ENCODE measurements at places on chromosomes 3 and 15. TPM values are rescaled to one million over a fixed set of nuclear protein-coding genes. Genes with fewer than 3 reads are reported as not detected.
A peak's percentile ranks its signal among the peaks of the same experiment; 100 is the strongest.

The CXCR6 gene
- total RNA-seq = not detected

The ATP8B4 gene
- total RNA-seq = 0.18 TPM

The MYL3 gene
- total RNA-seq = not detected

The OXNAD1 gene
- total RNA-seq = 17.4 TPM

The TTLL13 gene
- 0.19 TPM for total RNA-seq

The PARP14 gene
- 6.6 TPM for total RNA-seq

The GOLGB1 gene
- 31.4 TPM for total RNA-seq

GRCh38 chr15:47971637-47972036 is 149.2 kb upstream of the SLC24A5 start:
- no peak for DNase-seq

- no peak for DNase-seq
Measured at GRCh38 chr15:44315126-44315525, 26.6 kb downstream of the GOLM2 start.

GRCh38 chr3:151106311-151106710 is 20.8 kb downstream of the MED12L start:
- no peak for DNase-seq

- DNase-seq = no peak
Measured at GRCh38 chr3:10817506-10817905, 1.5 kb downstream of the SLC6A11 start.

DNA sequence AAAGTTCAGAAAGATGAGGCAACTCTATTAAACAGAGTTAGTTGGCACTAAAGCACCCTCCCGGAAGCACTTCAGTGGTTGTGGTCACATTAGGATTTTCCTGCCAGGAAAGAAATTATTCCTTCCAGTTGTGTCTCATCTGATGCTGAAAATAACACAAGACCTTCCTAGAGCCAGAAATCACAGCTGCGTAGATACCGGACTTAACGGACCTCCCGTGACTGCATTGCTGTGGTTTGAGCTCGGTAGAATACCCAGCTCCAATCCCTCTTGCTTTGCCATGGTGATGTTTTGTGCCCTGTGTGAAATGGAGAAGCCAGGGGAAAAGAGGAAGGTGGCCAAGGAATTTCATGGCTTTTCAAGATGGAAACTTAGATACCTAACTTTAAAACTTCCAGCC is 215.0 kb upstream of the IGF1R start:
- DNase-seq = no peak

- no peak for DNase-seq
Measured at GRCh38 chr3:108713816-108714215, 43.4 kb downstream of the RETNLB start.

DNA sequence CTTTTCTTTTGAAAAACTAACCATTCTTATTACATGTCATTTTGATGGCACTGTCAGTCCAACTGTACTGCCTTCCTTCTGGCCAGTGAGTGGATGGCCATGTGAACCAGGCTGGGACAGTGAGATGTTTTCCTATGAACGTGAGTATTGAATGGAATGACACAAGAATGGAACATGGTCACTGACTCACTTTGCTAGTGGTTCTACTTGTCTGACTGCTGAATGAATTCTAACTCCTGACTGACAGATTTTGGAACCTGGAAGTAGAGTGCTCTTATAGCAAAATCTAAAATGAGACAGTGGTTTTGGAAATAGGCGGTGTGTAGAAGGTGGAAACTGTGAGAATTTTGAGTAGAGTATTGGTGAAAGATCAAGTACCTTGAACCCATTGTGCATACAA is 606.9 kb upstream of the KCNMB2 start:
- no peak for DNase-seq

DNA sequence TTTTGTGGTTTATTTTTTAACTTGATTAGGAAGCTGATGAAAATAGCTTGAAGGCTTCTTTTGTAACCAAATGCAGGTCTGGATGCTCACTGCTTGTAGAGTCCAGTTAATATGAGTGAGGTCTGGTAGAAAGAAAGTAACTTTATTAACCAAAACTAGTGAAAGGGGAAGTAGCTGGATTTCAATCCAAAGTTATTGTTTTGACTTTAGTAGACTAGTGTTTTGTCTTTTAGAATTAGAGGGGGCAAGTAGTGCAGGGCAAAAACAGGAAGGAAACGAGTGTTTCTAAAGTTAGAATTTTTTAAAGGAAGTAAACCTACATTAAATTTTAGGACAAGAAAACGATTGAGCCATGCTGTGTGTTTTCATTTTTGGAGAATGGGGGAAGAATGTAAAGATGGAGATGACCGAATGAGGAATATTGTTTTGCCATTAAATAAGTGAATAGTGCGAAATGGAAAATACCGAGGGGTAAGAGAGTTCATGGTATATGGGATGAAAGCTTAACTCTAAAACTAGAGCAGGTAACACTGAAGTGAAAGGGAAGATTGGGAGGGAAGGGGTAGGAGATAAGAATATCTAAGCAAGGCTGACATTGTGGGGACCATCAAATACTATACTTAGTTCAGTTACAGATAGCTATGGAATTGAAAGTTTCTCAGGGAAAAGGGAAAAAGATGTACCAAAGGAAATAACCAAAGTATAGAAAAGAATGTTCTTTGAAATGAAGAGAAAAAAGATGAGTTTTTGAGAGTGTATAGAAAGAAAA is 40.0 kb downstream of the USP3 start:
- no peak for DNase-seq

DNA sequence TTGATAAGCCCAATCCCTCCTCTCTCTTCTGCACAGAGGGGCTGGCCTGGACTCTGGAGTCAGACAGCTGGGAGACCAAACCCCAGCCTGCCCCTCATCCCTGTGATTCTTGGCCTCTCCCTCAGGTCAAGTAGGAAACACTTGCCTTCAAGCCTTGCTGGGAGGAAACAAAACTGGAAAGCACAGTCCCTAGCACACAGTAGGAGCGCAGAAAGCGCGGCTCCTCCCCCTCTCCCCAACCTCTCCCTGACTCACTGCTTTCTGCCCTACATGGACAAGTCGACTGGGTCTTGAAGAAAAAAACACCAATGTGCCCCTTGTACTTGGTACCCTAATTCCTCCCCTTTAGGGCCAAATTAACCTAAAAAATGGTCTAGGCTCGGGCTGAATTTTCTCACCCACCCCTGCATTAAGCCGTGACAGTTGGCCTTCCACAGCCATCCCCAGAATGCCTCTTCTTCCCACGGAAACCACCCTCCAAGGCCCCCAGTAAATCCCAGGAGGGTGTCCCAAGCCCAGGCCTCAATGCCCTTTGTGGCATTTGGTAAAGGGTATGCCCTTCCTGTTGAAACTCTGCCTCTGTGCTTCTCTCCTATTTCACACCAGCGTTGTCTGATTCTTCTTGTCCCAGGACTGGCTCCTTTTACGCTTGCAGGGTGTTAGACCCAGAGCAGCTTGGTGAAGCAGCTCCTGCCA is 11.3 kb upstream of the RAF1 start:
- DNase-seq = no peak

DNA sequence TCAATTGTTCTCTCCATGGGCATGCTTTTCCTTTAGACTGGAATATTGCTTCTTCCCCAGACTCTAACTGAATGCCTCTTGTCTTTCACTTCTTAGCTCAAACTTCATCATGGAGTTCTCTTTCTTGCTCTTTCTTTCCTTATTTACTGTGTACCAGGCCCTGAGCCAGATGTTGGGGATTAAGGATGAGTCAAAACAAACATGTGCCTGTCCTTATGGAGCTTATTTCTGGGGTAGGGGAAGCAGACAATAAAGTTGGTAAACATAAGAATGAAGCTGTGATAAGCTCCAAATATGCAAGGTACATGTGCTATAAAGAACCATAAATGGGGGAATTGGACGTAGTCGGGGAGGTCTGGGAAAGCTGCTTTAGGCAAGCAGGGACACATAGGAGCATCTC is 145.8 kb downstream of the ALDH1A2 start:
- DNase-seq = no peak

- DNase-seq = no peak
Measured at GRCh38 chr3:50792568-50792967, 117.8 kb downstream of the DOCK3 start.

- DNase-seq = no peak
Measured at GRCh38 chr3:149575213-149575960, 82.4 kb downstream of the WWTR1 start.

GRCh38 chr3:89488800-89489580 is 381.6 kb downstream of the EPHA3 start:
- no peak for DNase-seq

DNA sequence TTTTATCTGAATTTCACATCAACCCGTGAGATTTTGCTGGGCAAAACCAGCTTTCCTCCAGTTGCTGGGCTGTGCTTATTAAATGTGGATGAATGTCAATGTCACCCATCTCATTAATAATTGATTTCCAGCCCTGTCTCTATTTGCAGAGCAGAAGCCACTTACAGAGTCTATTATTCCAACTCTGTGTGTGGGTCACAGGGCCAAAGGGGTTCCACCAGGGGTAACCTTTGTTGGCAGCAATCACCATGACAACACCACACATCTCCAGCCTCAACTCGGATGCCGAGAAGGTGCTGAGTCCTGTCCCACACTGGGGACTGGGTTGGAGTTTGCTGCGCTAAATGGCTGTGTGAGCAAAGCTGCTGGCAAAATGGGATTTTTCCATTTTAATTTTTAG is 51.1 kb upstream of the WNT5A start:
- peak; percentile 40 for DNase-seq

- DNase-seq = no peak
Measured at GRCh38 chr3:9499455-9500107, 54.0 kb downstream of the LHFPL4 start.

DNA sequence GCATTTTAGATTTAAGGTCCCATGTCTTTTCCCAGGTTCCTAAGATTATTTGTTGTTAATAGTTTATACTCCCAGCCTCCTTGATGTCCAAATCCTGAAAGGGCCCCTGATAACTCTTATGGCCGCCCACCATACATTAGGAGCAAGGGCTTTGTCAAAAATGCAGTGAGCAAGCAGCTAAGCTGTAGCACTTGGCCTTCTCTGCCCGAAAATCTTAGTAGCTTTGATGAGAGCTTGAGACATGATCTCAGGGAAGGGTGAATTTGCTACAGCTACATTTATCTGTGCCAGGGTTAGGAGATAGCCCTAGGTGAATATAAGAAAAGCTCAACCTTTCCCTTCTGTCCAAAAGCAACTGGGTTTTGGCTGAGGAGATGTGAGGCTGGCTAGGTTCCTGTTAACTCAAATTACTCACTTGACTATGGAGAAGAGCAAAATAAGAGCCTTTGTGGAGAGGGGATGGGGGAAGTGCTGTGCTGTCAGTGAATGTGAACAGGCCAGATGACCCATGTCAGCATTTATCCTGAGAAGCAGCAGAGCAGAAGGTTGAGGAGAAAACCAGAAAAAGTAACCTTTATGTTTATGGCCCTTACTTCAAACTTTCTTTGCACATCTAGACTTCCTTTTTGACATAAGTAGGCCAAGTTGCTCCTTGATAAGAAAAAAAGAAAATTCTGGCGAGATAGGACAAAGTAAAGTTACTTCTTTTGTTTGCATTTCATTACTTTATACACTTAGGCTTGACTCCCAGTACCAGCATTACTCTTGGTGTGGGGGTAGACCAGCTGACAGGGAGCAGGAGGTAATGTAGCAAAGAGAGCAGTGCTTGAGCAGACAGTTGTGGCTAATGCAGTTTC is 21.1 kb downstream of the MAPK6 start:
- no peak for DNase-seq

GRCh38 chr15:89308236-89308635 is 26.4 kb downstream of the POLG start:
- no peak for DNase-seq

GRCh38 chr15:72237853-72238224 is 6.8 kb upstream of the PKM start:
- DNase-seq = no peak

DNA sequence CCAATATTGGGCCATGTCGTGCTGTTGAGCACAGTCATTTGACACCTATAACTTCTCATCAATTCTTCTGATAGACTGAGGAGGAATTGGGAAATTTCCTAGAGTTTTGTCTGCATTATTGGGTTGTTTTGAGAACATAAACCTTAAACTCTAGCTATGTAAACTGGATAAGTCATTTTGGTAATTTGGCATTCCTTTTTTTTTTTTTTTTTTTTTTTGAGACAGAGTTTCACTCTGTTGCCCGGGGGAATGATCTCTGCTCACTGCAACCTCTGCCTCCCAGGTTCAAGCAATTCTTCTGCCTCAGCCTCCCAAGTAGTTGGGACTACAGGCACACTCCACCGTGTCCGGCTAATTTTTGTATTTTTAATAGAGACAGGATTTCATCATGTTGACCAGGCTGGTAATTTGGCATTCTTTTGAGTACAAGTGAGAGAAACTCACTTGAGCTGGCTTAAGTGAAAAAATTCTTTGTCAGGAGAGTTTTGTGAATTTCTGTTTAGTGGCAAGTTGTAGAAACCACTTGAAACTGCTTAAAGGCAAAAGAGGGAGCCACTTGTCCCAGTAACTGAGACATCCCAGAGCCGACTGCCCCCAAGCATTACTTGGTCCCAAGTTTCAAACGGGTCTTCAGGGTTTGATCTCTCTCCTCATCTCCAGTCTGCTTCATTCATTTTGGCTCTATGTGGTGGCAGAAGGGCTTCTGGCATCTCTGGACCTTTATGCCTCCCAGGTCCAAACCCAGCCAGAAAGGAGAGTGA is 34.9 kb downstream of the FLNB start:
- DNase-seq = no peak

DNA sequence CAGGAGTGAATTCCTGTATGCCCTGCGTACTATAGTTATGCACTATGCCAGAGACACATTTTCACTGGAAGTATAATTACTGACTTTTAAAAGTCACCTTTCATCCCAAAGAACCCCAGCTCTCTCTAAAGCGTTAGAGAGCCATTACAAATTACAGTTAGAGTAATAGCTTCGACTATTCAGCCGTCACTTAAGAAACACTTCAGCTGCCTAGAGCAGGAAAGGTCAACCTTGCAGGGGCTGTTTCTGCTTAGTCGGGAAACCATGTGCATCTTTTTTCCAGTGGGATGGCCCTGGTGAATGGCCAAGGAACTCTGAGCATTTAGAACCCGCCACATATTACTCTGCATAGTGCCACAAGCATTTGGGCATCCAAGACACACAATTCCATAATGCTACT is 235.9 kb downstream of the ARRDC4 start:
- DNase-seq = no peak

- no peak for DNase-seq
Measured at GRCh38 chr15:39786447-39787056, 3.9 kb upstream of the FSIP1 start.

GRCh38 chr3:50862221-50862620 is 187.5 kb downstream of the DOCK3 start:
- DNase-seq = no peak

DNA sequence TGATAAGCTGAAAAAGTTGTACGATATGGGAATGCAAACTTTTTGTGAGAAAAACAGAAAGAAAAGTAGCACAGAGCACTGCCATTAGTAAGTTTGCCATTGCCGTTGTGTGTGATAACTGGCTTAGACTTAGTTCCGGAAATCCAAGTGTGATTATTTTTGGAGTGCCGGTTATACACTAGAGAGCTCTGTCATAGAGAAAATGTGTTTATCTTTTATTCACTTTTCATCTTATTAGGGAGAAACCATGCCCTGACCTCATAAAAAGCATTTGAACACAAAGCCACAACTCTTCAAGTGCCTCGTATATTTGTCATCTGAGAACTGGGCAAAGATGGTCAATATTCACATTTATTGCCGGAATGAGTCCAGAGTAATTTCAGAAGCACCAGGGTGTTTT is 36.1 kb downstream of the CTDSPL start:
- DNase-seq = no peak

- DNase-seq = no peak
Measured at GRCh38 chr3:45607790-45608189, 13.2 kb downstream of the LIMD1 start.

Measured in neural crest cell (in vitro differentiated cells).